ENCODE measurements at places on chromosomes 1 and 21.

GRCh38 chr1:230806552-230806951 is 59.4 kb downstream of the CAPN9 start:
- DNase-seq, result no peak

DNA sequence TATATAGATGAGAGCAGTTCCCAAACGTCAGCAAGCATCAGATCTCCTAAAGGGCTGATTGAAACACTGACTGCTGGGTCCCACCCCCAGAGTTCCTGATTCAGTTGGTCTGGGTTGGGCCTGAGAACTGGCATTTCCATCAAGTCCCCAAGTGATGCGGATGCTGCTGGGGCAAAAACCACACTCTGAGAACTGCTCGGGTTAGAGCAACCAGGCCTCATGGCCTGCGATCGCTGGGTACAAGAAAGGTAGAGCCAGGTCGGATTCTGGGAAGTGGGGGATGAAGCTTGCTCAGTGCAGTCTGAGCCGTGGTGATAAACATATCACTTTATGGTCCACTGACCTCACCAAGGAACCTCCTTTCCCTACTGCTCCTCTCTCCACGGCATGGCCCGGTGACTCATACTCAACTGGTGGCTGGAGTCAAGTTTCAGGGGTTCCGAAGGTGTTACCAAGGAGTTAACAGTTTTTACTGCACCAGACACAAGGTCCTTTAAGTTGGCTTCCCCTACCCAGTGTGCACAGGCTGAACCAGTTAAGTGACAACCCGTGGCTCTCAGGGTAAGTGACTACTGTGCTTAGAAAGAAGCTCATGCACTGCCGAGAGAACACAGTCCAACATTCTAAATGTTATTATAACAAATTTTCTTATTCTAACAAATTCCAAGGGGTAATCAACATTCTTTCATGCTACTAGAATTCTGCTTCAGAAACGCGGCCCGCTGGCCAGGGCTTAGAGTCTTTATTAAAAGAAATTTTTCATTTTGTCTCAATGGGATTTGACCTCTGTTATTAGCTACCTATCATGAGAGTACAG is 153.5 kb downstream of the TGFBR3 start:
- no peak for DNase-seq

GRCh38 chr1:83741348-83741747 is 257.6 kb downstream of the TTLL7 start:
- DNase-seq, result peak; percentile 42

- DNase-seq, result no peak
These were observed 83.6 kb downstream of the ST6GALNAC3 start for GRCh38 chr1:76158126-76158525.

GRCh38 chr1:119080586-119080985 is 59.9 kb downstream of the WARS2 start:
- peak; percentile 71 for DNase-seq

DNA sequence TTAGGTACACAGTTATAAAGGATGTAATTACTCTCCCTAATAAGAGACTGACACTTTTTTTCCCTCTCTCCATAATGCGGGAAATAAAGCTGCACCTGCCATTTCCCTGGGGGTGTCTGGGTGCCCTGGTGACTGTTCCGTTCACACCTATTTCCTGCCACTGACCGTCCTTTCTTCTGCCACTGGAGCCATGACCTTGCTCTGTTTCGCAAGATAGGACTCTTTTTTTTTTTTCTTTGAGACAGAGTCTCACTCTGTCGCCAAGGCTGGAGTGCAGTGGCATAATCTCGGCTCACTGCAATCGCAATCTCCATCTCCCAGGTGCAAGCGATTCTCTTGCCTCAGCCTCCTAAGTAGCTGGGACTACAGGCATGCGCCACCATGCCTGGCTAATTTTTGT is 66.1 kb upstream of the SERBP1 start:
- DNase-seq, result no peak

- DNase-seq, result no peak
These were observed 26.4 kb upstream of the FAM78B start for GRCh38 chr1:166193057-166193698.

DNA sequence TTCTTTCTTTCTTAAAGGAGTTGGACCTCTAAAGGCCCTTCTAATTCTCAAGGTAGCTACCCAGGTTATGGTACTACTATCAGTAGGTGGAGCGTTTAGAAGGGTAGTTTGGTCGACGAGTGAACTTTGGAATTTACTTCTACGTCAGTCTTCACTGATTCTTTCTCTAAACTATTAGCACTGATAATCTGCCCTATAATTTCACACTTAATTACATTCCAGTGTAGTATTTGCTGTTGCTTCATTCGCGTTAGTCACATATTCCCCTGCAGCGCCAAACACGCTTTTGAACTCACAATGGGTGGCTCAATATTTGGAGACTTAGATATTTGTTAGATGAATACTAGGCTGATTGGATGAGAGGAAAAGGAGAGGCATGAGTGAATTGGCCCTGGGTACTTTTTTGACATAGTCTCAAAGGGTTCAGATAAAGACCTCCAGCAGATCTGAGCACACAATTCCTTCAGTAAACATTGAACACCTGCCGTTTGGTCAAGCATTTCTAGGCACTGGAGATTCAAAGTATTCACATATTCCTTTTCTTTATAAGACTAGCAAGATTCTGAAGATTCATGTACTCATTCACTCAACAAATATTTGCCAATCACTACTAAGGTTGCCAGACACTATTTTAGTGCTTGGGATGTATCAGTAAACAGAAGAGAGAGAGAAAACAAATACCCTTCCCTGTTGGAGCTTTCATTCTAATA is 929 bp upstream of the FOXJ3 start:
- DNase-seq, result no peak

DNA sequence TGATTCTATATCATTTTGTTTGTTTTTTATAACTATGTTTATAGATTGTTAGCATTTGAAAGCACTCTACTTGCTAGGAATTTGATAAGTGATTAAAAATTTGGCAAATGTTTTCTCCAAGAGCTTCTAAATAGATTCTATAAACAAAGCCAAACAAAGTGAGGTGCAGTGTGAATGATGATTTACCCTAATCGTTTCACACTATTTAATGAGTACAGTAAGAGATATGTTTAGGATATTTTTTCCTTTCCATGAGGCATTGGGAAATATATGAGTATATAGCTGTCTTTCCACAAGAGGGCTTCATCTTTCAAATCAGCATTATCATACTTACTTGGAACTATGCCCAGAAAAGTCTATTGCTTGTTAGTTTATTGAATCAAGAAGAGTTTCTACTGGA is 277.0 kb upstream of the BRINP3 start:
- no peak for DNase-seq

- no peak for DNase-seq
These were observed 93.6 kb upstream of the BARHL2 start for GRCh38 chr1:90810681-90811080.

- DNase-seq, result no peak
These were observed 113.8 kb downstream of the CAMTA1 start for GRCh38 chr1:6898974-6899539.

DNA sequence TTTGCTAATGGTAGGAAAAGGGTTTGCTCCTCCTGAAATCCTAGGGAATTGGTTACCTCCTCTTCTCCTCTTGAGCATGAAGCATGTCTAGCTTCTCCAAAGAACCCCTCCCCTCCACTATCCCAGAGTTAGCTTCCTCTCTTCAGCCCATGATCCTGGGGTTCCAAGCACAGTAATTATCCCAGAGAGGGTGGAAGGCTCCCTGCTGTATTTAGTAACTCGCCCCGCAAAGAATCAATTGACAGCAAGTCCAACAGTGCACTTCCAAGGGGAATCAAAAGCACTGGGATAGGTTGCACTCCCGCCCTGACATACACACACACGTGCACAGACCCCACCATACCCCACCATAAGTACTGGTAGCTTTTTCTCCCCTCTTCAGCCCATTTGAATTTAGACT is 3.1 kb downstream of the S100A8 start:
- no peak for DNase-seq

DNA sequence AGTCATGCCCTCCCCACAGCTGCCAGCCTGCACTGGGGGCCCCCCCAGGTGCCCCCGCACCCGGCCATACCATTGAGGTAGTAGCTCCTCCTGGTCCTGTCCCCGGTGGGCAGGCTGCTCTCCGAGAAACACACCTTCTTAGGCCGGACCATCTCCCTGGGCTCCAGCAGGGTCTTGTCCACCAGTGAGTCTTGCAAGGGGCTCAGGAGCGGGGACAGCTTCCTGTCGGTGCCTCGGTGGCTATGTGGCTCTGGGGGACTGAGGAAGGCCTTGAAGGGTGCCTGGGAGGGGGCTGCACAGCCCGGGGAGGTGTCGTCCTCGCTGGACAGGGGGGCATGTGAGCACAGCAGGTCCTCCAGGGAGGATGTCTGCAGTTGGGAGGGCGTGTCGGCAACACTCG is 12.9 kb upstream of the FTCD start:
- no peak for DNase-seq

GRCh38 chr1:172671591-172671990 is 12.7 kb downstream of the FASLG start:
- no peak for DNase-seq

DNA sequence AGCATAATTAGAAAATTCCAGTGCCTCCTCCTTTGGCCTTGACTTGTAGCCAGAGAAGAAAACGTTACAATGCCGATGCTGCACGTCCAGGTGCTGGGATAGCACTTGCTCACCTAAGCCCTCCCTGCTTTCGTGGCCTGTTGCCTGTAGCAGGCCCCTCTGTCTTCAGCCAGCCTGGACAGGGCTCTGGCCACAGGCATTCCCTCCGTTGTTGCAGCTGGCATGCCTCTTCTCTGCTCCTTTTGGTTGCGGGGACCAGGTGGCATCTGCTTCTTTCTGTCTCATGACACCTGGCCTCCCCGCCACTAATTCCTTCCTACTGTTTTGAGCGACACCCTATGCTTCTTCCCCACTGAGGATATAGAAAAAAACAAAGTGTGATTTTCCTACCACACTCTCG is 54.6 kb upstream of the MORC3 start:
- DNase-seq, result no peak

GRCh38 chr1:20470194-20470593 is 15.8 kb downstream of the CAMK2N1 start:
- no peak for DNase-seq

- DNase-seq, result no peak
These were observed 12.3 kb upstream of the SLC25A34 start for GRCh38 chr1:15723631-15724246.

GRCh38 chr1:241396747-241397681 is 40.0 kb upstream of the RGS7 start:
- DNase-seq, result no peak

GRCh38 chr1:9181990-9182783 is 52.4 kb upstream of the H6PD start:
- DNase-seq, result no peak

- DNase-seq, result peak; percentile 67
These were observed 75.3 kb upstream of the ARTN start for GRCh38 chr1:43858324-43858723.

- no peak for DNase-seq
These were observed 94.5 kb upstream of the ARTN start for GRCh38 chr1:43839056-43839455.

DNA sequence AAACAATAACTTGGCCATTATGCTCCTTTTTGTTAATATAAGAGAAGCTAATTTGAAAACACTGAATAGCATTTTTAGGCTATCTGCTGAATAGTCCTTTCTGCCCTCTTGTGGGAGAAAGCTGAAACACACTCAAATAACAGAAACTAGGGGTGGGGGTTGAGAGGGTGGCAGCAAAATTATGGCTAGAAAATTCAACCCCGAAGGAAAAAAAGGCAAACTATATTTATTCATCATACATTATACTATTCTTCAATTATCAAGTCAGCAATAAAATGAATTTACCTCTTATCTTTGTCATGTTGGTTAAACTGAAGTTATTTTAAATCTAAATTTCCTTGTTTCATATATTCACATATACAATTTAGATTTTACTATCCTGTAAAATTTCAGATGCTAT is 255.9 kb downstream of the FAF1 start:
- no peak for DNase-seq

DNA sequence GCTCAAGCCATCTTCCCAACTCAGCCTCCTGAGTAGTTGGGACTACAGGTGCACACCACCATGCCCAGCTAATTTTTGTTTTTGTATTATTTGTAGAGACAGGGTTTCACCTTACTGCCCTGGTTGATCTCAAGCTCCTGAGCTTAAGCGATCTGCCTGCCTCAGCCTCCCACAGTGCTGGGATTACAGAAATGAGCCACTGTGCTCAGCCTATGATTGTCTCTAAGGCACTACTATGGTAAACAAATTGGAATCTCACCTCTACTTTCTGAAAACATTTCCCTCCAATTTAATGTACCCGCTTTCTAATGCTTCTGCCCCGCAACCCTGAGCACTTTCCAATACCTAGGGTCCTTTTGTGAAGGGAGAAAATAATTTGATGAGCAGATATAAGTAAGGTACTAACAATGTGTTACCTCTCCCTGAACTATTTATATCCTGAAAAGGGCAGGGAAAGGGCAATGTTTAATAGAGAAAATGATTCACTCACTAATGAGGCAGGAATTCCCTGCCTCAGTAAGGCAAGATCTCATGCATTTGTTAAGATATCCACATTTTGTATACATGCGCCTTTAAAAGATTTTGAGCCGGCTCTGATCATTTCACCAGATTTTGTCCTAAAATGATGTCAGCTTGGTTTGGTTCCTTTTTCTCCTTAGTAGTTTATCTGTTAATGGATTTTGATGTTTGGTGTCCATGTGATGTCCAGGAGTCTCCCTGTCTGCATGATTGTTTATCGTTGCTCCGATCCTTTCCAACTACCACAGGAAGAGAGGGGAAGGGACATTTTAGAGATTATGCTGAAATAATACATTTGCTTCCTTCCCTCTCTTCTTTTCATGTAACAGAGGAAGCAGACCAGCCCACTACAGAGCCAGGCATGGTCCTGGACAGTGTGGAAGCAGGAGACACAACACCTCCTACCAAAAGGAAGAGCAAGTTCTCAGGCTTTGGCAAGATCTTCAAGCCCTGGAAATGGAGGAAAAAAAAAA is 47.3 kb upstream of the RCC1 start:
- no peak for DNase-seq

- no peak for DNase-seq
These were observed 239.3 kb downstream of the SIPA1L2 start for GRCh38 chr1:232390590-232390989.

- DNase-seq, result no peak
These were observed 736.9 kb upstream of the ADAMTS5 start for GRCh38 chr21:27703791-27704190.

DNA sequence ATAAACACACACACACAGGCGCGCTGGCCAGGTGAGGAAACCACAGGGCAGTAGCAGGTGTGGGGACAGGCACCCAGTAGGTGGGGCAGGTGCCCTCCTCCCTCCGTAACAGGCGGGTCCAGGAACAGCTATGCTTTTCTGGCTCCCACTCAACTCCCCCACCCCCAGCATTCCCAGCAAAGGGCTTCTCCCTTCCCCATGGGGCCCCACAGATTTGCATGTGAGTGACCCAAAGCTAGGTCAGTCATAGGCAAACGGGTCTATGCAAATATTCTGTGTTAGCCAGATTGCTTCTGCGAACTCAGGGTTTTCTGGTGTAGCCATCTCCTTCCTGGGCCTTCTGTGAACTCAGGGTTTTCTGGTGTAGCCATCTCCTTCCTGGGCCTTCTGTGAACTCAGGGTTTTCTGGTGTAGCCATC is 114.2 kb downstream of the SIK1 start:
- DNase-seq, result peak; percentile 80

- DNase-seq, result no peak
These were observed 1.2 kb upstream of the NUCKS1 start for GRCh38 chr1:205751036-205751651.
